Pancreas (tissue), 10 donors: ENCODE measurements at places on chromosomes 11 and 22. TPM values are rescaled to one million over a fixed set of nuclear protein-coding genes. Genes with fewer than 3 reads are reported as not detected.

The NNMT gene
- 129 TPM for total RNA-seq

The NAALAD2 gene
- total RNA-seq: 0.13 TPM

The C1QTNF4 gene
- 0.20 TPM for total RNA-seq

The OR52I1 gene
- total RNA-seq: not detected

The LRRN4CL gene
- total RNA-seq: 1.4 TPM

The BRSK2 gene
- 53.0 TPM for total RNA-seq

The STK33 gene
- 7.3 TPM for total RNA-seq

The HIPK3 gene
- 69.0 TPM for total RNA-seq

The MYEOV gene
- not detected for total RNA-seq

The KRTAP5-9 gene
- total RNA-seq: 0.19 TPM

The NXPE1 gene
- total RNA-seq: not detected

The CENPM gene
- total RNA-seq: 0.69 TPM

The TSKU gene
- 25.2 TPM for total RNA-seq

The NRIP3 gene
- 0.35 TPM for total RNA-seq

The TTC36 gene
- 0.75 TPM for total RNA-seq

The GGT5 gene
- total RNA-seq: 10.9 TPM

The ARRB1 gene
- total RNA-seq: 57.1 TPM

The TMEM109 gene
- 41.9 TPM for total RNA-seq

The RBMXL2 gene
- total RNA-seq: not detected

The FAM168A gene
- total RNA-seq: 22.5 TPM

The OSBP2 gene
- 2.8 TPM for total RNA-seq

The CATSPERZ gene
- total RNA-seq: not detected

The ANO9 gene
- 13.3 TPM for total RNA-seq

The CACNA1I gene
- total RNA-seq: 0.06 TPM

The FBXO3 gene
- 17.7 TPM for total RNA-seq

The C11orf16 gene
- not detected for total RNA-seq

The MAPK11 gene
- 3.7 TPM for total RNA-seq

The KCNJ1 gene
- total RNA-seq: 0.03 TPM

The SLN gene
- not detected for total RNA-seq

The ZNRD2 gene
- 19.5 TPM for total RNA-seq

The GSTT2B gene
- 9.4 TPM for total RNA-seq

The TH gene
- 0.26 TPM for total RNA-seq

The RPS6KB2 gene
- total RNA-seq: 29.3 TPM

The CNIH2 gene
- total RNA-seq: 1.2 TPM

The HPX gene
- 1.2 TPM for total RNA-seq

The ACTN3 gene
- not detected for total RNA-seq

The LRP5 gene
- 50.6 TPM for total RNA-seq

The BAIAP2L2 gene
- 0.95 TPM for total RNA-seq

The CKAP5 gene
- total RNA-seq: 21.5 TPM

The DERL3 gene
- 19.4 TPM for total RNA-seq

The CCDC73 gene
- total RNA-seq: not detected

The MRGPRX4 gene
- not detected for total RNA-seq

The DDI1 gene
- total RNA-seq: not detected
